Daoy (cell line): ENCODE measurements at places on chromosomes 7 and 10. TPM values are rescaled to one million over a fixed set of nuclear protein-coding genes. Genes with fewer than 3 reads are reported as not detected.

GRCh38 chr7:129702316-129702715, 90.8 kb downstream of the NRF1 start:
- DNase-seq: no peak

The PIK3AP1 gene
- total RNA-seq: 2.1 and 2.7 TPM in 2 replicates

DNA sequence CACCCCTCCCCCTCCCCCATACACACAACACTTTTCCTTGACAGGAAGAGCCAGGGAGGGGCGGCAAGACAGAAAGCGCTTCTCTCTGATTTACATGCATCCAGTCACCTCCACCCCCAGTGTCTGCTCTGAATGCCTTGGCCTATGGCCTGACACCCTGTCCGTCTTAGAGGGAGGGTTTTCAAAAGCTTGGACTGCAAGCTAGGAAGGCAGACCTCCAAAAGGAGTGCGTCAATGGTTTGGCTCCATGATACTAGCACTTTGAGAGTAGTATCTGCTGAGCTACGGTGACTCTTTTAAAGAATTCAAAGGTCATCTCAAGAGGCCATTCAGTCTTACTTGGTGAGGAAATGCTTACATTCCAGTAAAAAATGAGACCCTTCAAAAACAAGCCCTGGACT, 20.3 kb upstream of the PAX2 start:
- no peak for DNase-seq

The CAMK2B gene
- 0.06 TPM in 1 of 2 replicates, not detected in the other for total RNA-seq

DNA sequence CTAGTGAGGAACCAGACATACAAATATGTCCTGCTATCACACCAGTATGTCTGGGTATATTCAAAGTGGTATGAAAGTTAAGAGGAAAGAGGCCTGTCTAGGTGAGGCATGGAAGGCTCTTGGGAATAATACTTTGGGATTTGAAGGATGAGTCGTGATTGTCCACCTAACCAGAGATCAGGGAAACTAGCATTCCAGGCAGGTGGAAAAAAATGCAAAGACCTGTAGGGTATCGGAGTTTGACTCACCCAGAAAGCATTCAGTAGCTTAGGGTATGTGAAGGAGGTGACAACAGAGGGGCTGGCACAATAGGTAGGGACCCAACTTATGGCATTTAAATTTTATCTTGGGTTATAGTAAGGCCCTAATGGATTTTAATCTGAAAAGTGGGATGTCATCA, 950 bp upstream of the GCC1 start:
- DNase-seq: no peak

The WDR86 gene
- 0.06 and 0.48 TPM in 2 replicates for total RNA-seq

DNA sequence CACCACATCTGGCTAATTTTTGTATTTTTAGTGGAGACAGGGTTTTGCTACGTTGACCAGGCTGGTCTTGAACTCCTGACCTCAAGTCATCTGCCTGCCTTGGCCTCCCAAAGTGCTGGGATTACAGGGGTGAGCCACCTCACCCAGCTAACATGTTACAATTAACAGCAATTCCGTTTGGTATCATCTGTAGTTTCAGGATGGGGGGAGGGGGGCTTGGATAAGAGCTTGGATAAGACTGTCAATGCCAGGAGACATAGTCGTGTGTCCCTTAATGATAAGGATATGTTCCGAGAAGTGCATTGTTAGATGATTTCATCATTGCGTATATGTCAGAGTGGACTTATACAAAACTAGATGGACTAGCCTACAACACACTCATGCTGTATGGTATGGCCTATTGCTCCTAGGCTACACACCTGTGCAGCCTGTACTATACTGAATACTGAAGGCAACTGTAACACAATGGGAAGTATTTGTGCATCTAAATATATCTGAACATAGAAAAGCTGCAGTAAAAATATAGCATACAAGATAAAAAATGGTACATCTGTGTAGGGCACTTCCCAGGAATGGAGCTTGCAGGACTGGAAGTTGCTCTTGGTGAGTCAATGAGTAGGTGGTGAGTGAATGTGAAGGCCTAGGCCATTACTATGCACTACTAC, 103.9 kb upstream of the TNS3 start:
- no peak for DNase-seq

- no peak for DNase-seq
Measured at GRCh38 chr10:100896876-100897461, 15.8 kb upstream of the SLF2 start.

The PNLIPRP3 gene
- 0.17 TPM in 1 of 2 replicates, not detected in the other for total RNA-seq

GRCh38 chr10:31353574-31353973, 34.6 kb downstream of the ZEB1 start:
- DNase-seq: peak; percentile 59

- DNase-seq: no peak
Measured at GRCh38 chr10:109893386-109893785, 29.9 kb downstream of the XPNPEP1 start.

DNA sequence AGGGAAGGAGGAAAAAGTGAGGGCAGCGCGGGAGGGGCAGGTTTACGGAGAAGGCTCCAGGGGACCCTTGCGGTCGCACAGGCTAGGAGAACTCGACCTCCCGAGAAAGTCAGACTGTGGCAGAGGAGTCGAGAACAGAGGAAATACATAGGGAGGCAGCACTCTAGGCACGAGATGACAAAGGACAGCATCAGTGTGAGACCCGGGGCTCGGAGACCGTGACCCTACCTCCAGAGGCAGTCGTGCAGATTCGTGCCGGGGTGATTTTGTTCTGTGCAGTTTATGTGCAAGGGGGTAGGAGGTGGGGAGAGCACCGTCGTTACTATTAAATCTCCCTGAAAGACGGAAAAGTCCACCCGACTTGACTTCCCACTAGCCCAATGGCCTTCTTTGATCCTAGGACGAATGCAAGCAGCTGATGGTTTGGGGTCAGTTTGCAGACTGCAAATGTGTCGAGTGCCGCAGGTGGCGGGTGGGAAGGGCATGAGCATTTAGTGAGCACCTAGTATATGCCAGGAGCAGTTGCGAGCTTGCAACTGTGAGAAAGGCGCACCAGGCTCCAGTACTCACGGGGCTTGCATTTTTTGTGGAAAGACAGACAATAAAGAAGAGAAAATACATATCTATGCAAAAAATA, 674 bp upstream of the OSBPL3 start:
- DNase-seq: no peak

DNA sequence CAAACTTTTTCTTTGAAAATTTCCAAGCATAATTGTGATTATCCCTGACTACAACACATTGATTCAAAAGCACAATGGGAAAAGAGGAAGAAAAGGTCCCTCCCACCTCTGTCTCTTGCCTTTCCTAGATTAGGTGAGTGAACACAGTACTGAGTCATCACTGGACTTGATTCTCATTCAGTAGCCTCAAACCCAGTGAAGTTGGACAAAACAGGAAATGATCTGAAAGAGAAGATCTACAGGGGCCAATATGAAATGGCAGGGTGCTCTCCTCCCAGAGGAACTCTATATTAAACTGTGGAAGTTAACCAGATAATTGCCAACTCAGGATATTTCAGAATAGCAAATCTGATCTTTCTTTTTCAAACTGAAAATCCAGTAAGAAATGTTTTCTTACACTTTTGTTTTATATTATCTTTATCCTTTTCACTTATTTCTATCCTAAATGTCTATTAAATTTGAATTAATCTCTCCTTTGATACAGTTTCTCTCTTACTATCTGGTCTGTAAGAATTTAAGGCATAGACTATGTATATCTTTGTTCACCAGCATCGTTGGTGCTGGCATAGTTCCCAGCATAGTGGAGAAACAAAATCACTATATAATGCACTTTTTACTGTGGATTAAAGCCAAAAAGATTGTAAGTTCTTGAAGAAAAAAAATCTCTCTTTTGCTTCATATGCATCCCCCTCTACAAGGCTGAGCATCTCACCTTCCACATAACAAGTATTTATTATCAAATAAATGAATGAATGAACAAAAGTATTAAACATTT, 41.4 kb upstream of the IKZF1 start:
- DNase-seq: peak; percentile 64

DNA sequence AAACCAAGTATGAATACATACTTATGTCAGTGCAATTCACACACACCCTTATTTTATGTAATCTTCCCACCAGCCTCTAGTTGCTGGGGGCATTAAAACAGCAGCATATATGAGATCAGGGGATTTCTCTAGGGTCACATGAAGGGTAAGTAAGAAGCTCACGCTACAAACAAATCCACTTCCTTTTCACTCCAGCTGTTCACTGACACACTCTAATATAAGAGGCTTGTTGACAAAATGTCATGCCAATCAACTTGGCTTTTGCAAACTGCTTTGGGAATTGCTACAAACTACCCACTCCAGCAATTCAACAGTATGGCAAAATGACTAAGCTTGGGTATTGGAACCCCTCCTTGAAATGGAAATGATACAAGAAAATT, 10.3 kb downstream of the FAM3C start:
- DNase-seq: peak; percentile 38

The ABCB1 gene
- 11.8 and 18.9 TPM in 2 replicates for total RNA-seq
